ENCODE measurements at places on chromosomes 16 and 17. TPM values are rescaled to one million over a fixed set of nuclear protein-coding genes. Genes with fewer than 3 reads are reported as not detected.

The KRT16 gene
- not detected for total RNA-seq

The HBA2 gene
- not detected for total RNA-seq

The CX3CL1 gene
- not detected for total RNA-seq

The CCL5 gene
- not detected for total RNA-seq

Measured in NCI-H460 (cell line).